ENCODE measurements at places on chromosomes 2 and 18. TPM values are rescaled to one million over a fixed set of nuclear protein-coding genes. Genes with fewer than 3 reads are reported as not detected.
A peak's percentile ranks its signal among the peaks of the same experiment; 100 is the strongest.

PROC gene
- not detected for total RNA-seq

RPRD1A gene
- 72.4 TPM for total RNA-seq

TRIM54 gene
- not detected for total RNA-seq

CD8A gene
- 0.36 TPM for total RNA-seq

PTRHD1 gene
- total RNA-seq = 36.0 TPM

SCG2 gene
- total RNA-seq = 8.4 TPM

IMPACT gene
- total RNA-seq = 24.6 TPM

GKN2 gene
- not detected for total RNA-seq

SERPINB11 gene
- total RNA-seq = not detected

SMAD2 gene
- 101 TPM for total RNA-seq

ENOSF1 gene
- 56.9 TPM for total RNA-seq

MAL gene
- total RNA-seq = 20.6 TPM

ACAA2 gene
- 61.8 TPM for total RNA-seq

RGPD3 gene
- 0.95 TPM for total RNA-seq

LRRTM4 gene
- 1.1 TPM for total RNA-seq

CCDC148 gene
- total RNA-seq = 0.83 TPM

ITGB6 gene
- not detected for total RNA-seq

PLGLB1 gene
- not detected for total RNA-seq

GRCh38 chr2:240624011-240624949 is 1.0 kb upstream of the GPR35 start:
- no peaks in the 10 kb centered on the region for H3K36me3 ChIP-seq
- no peak overlapping the region for H3K4me3 ChIP-seq
- H3K27me3 ChIP-seq = no peaks in the 10 kb centered on the region
- DNase-seq = peak; percentile 61
- no peaks in the 10 kb centered on the region for H3K4me1 ChIP-seq
- no peak overlapping the region for H3K27ac ChIP-seq

- H3K27ac ChIP-seq = peak overlapping the region; percentile 3
- H3K4me1 ChIP-seq = no peaks in the 10 kb centered on the region
- H3K27me3 ChIP-seq = no peaks in the 10 kb centered on the region
- DNase-seq = no peak
These were observed 144.3 kb upstream of the SMAD7 start for GRCh38 chr18:49094979-49095632.

DNA sequence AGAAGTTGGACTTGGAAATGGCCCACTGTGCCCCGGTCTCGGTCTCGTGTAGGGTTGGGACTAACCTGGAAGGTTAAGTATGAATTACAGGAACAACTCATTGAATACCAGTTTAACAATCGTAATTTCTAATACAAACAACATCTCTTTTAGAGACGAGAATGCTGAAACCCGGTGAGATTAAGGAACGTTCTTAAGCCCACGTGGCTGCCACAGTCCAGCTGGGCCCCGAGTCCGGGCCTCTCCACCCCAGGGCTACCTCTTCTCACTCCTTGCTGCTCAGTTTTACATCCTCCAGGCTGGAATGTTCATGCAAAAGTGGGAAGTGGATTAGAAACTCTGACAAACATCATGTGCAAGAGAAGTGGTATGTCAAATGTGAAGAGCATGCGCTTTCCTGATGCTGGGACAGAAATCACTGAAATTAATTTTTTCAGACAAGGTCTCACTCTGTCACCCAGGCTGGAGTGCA is 29.4 kb downstream of the NGEF start:
- no peaks in the 10 kb centered on the region for H3K36me3 ChIP-seq
- no peaks in the 10 kb centered on the region for H3K27me3 ChIP-seq
- no peak overlapping the region for H3K4me3 ChIP-seq
- H3K4me1 ChIP-seq = no peaks in the 10 kb centered on the region
- H3K27ac ChIP-seq = no peak overlapping the region
- no peak for DNase-seq

- H3K36me3 ChIP-seq = no peaks in the 10 kb centered on the region
- no peaks in the 10 kb centered on the region for H3K27me3 ChIP-seq
These were observed 83.2 kb downstream of the BCL2 start for GRCh38 chr18:63236406-63236805.

- H3K27me3 ChIP-seq = no peaks in the 10 kb centered on the region
- H3K36me3 ChIP-seq = no peaks in the 10 kb centered on the region
- no peak for DNase-seq
- H3K27ac ChIP-seq = no peak overlapping the region
- no peaks in the 10 kb centered on the region for H3K4me1 ChIP-seq
These were observed 77.2 kb downstream of the PIGN start for GRCh38 chr18:62109676-62110075.

GRCh38 chr18:77006305-77007175 is 126.0 kb downstream of the MBP start:
- no peaks in the 10 kb centered on the region for H3K4me1 ChIP-seq
- no peaks in the 10 kb centered on the region for H3K27me3 ChIP-seq
- peak overlapping the region; percentile 27 for H3K27ac ChIP-seq
- H3K4me3 ChIP-seq = no peak overlapping the region

- H3K4me1 ChIP-seq = no peaks in the 10 kb centered on the region
- peaks cover 64% of the 10 kb centered on the region for H3K27me3 ChIP-seq
- peak; percentile 93 for DNase-seq
- H3K27ac ChIP-seq = peak within 1 kb of the TSS; percentile 59
- H3K36me3 ChIP-seq = no peaks in the 10 kb centered on the region
These were observed at the start of gene SIX2 for GRCh38 chr2:45009303-45009927. SIX2 (minus strand) TSS chr2:45009452; CDS start chr2:45009110, 342 bp downstream.

GRCh38 chr2:29879456-29879855 is 41.9 kb downstream of the ALK start:
- no peaks in the 10 kb centered on the region for H3K4me1 ChIP-seq
- H3K27ac ChIP-seq = no peak overlapping the region
- no peaks in the 10 kb centered on the region for H3K36me3 ChIP-seq
- H3K4me3 ChIP-seq = no peak overlapping the region
- DNase-seq = no peak
- no peaks in the 10 kb centered on the region for H3K27me3 ChIP-seq

DNA sequence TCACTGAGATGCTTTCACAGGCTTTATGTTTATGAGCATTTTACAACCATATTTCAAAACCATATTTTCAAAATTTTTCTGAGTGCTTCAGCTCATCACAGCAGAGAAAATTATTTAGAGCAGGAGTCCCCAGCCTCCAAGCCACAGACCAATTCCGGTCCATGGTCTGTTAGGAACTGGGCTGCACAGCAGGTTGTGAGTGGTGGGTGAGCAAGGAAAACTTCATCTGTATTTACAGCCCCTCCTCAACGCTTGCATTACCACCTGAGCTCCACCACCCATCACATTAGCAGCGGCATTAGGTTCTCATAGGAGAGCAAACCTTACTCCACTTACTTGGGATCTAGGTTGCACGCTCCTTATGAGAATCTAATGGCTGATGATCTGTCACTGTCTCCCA is 165.6 kb downstream of the SEPTIN10 start:
- H3K4me3 ChIP-seq = no peak overlapping the region
- no peaks in the 10 kb centered on the region for H3K27me3 ChIP-seq
- no peaks in the 10 kb centered on the region for H3K36me3 ChIP-seq
- peak; percentile 9 for DNase-seq
- H3K4me1 ChIP-seq = peaks cover 28% of the 10 kb centered on the region

DNA sequence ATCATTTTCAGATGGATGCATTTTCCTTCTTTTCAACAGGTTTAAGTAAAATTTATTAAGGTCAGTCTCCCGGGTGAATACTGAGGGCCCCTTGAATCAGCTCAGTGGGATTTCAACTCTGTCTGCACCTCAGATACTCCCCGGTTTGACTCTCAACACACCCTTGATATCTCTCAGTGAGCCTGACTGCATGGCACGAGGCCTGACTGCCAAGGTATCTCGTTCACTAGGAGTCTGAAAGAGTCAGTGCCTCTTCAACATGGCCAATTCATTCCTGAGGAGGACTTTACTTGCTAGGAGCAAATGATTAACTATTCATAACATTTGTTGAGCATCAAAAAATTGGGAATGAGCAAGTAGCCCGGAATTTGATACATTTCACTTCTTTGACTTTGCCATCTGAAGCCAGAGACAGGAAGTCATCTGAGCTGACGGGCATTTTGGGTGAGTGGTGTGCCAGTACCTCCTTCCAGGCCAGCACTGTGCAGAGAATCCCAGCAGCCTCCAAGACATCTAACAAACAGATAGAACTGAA is 81.0 kb downstream of the VAPA start:
- H3K27me3 ChIP-seq = no peaks in the 10 kb centered on the region
- H3K4me1 ChIP-seq = no peaks in the 10 kb centered on the region
- no peak overlapping the region for H3K4me3 ChIP-seq
- H3K27ac ChIP-seq = no peak overlapping the region

DNA sequence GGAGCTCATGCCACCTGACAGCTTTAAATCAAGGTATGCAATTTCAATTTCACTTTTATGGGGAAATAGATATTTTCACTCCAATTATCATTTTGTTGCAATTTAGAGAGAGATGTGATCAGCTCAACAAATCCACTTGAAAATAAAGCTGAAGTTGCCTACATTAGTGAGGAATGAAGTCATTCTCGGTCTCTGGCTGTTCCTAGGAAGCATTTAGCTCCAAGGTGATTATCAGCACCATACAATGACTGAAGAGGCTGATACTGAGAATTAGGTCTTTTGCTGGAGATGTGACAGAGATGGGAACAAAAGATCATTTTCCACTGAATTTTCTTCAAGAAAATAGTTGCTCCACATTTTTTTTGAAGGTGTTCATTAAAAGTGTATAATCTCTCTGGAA is 1303.7 kb downstream of the DPP10 start:
- no peak for DNase-seq
- no peaks in the 10 kb centered on the region for H3K27me3 ChIP-seq
- H3K36me3 ChIP-seq = no peaks in the 10 kb centered on the region

GRCh38 chr18:59140302-59140885 is 710 bp downstream of the SEC11C start:
- H3K27me3 ChIP-seq = no peaks in the 10 kb centered on the region
- peak overlapping the region; percentile 76 for H3K27ac ChIP-seq
- peak overlapping the region; percentile 94 for H3K4me3 ChIP-seq
- peak; percentile 64 for DNase-seq
- H3K36me3 ChIP-seq = no peaks in the 10 kb centered on the region
- H3K4me1 ChIP-seq = peaks cover 21% of the 10 kb centered on the region

- H3K36me3 ChIP-seq = no peaks in the 10 kb centered on the region
- no peaks in the 10 kb centered on the region for H3K4me1 ChIP-seq
- H3K27me3 ChIP-seq = no peaks in the 10 kb centered on the region
- no peak overlapping the region for H3K27ac ChIP-seq
- DNase-seq = no peak
- no peak overlapping the region for H3K4me3 ChIP-seq
These were observed 284.0 kb upstream of the CWC22 start for GRCh38 chr2:180291060-180291459.

- peaks cover 19% of the 10 kb centered on the region for H3K4me1 ChIP-seq
- no peaks in the 10 kb centered on the region for H3K27me3 ChIP-seq
- H3K36me3 ChIP-seq = no peaks in the 10 kb centered on the region
These were observed 22.6 kb upstream of the ID2 start for GRCh38 chr2:8659092-8659734.

GRCh38 chr2:161204846-161205245 is 44.6 kb downstream of the TANK start:
- no peak overlapping the region for H3K27ac ChIP-seq
- no peak overlapping the region for H3K4me3 ChIP-seq
- H3K27me3 ChIP-seq = no peaks in the 10 kb centered on the region
- no peaks in the 10 kb centered on the region for H3K36me3 ChIP-seq
- no peak for DNase-seq

- no peaks in the 10 kb centered on the region for H3K36me3 ChIP-seq
- no peak for DNase-seq
- H3K27me3 ChIP-seq = no peaks in the 10 kb centered on the region
- H3K4me3 ChIP-seq = no peak overlapping the region
- H3K27ac ChIP-seq = no peak overlapping the region
- H3K4me1 ChIP-seq = peaks cover 19% of the 10 kb centered on the region
These were observed 92.0 kb downstream of the GAREM1 start for GRCh38 chr18:32378705-32379104.

DNA sequence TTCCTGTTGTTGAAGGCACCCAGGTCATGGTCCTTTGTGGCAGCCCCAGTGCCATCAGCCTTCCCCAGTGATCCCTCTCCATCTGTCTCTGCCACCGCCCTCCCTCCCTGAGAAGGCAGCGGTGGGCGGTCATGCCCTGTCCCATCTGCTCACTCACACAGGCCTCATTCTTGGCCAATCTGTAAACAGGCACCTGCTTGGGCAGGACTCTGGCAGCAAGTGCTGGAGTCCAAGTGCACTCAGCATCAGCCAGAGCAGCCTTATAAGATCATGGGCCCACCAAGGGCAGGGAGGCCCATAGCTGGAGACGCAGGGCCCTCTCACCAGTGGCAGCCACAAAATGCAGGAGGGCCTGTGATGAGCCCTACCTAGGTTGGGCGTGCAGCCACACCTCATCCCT is 140.9 kb downstream of the TWIST2 start:
- no peak overlapping the region for H3K27ac ChIP-seq
- H3K4me3 ChIP-seq = no peak overlapping the region
- H3K36me3 ChIP-seq = no peaks in the 10 kb centered on the region
- no peaks in the 10 kb centered on the region for H3K27me3 ChIP-seq

DNA sequence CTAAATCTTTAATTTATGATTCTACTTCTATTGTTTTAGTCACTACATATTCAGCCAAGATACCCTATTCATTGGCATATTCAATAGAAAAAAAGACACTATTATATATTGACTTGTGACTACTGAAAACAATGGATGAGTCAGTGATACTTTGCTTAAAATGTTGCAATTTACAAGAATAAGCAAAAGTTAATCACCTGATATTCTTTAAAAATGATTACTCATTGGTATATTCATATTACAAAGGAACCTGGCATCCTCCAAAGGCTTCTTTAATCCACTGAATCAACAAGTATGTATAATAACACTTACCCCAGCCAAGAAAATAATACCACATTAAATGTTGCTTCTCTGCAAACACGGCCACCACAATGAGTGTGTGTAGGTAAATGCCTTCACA is 87.8 kb downstream of the CALCRL start:
- H3K4me1 ChIP-seq = no peaks in the 10 kb centered on the region
- DNase-seq = no peak
- H3K27ac ChIP-seq = no peak overlapping the region
